ENCODE measurements at places on chromosomes 16 and 17.

DNA sequence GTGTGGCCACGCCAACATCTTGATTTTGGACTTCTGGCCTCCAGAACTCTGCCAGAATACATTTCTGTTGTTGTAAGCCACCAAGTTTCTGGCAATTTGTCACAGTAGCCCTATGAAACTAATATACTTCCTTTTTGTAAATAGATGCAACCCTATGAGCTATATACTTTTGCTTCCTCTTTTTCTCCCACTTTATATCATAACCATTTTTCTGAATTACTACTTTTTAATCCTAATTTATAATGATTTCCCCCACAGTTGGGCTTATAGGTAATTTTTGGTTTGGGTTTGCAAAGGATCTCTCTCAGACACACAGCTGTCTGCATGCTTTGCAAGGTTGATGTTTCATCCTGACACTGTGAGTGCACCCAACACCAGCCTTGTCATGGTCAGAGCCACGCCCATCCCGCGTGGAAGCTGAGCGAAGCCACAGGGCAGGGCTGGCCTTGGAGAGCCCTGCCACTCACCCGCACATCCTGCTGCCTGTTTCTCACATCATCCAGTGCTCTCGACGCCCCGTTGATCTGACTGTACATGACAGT, 5.8 kb downstream of the TRIM25 start:
- no peak for DNase-seq

DNA sequence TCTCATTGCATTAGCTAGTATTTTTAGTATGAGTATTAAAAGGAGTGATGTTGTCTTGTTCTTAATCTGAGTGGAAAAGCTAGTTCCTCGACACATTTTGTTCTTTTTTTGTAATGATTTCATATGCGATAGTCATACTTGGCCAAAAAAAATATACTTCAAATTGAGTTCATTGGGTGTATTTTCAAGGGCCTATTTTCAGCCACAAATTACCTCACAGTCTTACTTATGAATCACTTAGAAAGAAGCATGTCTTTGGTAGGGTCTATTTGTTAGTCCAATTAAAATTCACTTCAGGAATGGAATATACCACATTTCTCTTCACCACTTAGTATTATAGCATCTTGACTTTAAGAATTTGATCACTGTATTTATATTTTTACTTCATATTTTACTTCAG, 337.2 kb downstream of the CDH11 start:
- DNase-seq: no peak

GRCh38 chr16:84453061-84453752, 51.3 kb downstream of the MEAK7 start:
- DNase-seq: no peak

- DNase-seq: no peak
These were observed 4.0 kb downstream of the KRT40 start for GRCh38 chr17:40980117-40980516.

DNA sequence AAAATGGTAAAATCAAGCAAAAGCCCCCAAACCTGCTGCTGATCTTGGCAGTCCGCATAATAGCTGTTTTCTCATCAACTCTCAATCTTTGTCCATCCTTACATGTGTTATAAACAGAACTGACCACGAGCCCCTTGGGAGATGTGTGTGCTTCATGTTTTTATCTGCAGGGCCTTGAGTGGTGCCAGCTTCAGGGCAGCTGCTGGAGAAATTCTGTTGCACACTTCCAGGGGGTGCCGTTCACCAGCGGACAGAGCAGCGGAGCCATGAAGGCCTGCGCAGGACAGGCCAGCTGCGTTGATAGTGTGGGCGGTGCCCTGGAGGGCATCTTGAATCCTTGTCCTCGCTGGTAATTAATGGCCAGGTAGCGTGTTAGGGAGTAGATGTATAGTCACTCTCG, 20.1 kb downstream of the MPRIP start:
- no peak for DNase-seq

DNA sequence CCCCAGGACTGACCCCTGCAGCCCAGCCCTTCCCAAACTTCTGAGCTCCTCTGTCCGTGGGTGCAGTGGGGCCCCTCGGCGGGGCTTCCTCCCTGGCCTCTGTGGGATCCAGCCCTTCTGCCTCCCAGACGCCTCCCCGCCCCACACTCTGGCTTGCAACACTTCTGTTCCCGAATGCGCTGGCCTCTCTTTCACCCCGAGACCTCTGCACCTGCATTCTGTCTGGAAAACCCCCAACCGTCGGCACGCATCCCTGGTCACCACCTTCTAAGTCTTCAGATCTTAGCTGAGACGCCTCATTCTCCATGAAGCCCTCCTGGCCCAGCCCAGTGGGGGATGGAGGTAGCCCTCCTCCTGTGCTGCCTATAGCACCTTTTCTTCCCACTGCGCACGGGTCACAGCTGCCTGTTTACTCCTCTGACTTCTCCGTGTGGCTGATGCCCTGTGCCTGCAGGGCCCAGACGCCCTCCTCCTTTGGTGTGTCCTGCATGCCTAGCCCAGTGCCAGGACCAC, 26.4 kb downstream of the TMEM235 start:
- no peak for DNase-seq

DNA sequence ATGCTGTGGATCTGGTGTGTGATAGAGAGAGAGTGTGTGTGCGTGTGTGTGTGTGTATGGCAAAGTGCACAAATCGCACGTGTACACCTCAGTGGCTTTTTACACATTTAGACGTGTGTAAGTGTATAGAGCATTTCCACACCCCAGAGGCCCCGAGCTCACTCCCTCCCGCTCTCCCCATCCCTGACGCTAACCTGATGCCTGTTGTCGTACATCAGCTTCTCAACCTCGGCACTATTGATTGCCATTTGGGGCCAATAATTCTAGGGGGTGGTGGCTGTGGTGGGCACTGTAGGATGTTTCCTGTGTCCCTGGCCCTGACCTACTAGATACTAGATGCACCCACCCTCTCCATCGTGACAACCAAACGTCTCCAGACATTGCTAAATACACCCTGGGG, 30.4 kb upstream of the CRISPLD2 start:
- DNase-seq: no peak

- no peak for DNase-seq
These were observed 5.2 kb upstream of the GHDC start for GRCh38 chr17:42199416-42200011.

DNA sequence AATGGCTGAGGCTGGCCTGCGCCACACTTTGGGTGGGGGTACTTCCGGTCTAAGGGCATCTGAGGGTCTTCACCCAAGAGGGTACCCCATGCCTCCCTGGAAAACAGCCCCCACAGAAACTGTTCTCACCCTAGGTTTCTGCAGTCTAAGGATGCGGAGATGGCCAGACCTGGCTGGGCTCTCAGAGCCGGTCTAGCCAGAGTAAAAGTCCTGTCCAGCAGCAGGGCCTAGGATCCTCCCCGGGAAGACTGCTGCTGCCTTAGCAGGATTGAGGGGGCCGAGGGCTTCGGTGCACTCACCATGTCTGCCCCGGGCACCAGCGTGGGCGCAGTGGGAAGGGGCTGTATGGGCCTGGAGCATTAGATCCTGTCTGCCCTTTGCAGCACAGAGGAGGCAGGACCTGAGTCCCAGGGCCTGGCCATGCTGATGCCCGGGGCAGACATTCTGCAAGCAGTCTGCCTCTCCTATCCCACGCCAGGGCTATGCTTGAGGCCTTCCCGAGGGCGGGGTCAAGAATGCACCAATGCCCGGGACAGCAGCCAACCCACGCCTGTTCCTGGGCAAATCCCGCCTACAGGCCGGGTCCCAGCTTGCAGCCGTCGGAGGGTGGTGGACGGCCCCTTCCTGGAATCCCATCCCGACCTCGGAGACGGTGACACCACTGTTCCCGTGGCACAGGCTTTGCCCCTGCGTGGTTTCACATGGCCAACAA, 54.7 kb downstream of the CBFA2T3 start:
- DNase-seq: peak; percentile 85

DNA sequence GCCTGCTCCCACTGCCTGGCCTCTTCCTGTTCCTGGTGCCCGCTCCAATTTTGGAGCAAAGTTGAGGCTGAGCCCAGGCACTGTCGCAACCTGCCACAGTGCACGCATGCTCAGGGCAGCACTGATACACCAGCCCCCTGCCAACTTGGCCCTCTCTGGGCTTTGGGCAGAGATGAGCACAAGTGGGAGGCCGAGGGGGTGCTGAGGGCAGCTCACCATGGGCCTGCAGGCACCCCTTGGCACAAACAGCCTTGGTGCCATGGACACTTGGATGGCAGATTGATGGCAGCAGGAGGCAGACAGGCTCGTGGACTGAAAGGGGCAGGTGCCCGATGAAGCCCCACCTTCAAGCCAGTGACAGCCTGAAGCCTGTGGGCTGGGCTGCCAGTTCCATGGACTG, 42.9 kb downstream of the PIGL start:
- no peak for DNase-seq

GRCh38 chr17:29157310-29157709, 22.9 kb downstream of the MYO18A start:
- DNase-seq: no peak

DNA sequence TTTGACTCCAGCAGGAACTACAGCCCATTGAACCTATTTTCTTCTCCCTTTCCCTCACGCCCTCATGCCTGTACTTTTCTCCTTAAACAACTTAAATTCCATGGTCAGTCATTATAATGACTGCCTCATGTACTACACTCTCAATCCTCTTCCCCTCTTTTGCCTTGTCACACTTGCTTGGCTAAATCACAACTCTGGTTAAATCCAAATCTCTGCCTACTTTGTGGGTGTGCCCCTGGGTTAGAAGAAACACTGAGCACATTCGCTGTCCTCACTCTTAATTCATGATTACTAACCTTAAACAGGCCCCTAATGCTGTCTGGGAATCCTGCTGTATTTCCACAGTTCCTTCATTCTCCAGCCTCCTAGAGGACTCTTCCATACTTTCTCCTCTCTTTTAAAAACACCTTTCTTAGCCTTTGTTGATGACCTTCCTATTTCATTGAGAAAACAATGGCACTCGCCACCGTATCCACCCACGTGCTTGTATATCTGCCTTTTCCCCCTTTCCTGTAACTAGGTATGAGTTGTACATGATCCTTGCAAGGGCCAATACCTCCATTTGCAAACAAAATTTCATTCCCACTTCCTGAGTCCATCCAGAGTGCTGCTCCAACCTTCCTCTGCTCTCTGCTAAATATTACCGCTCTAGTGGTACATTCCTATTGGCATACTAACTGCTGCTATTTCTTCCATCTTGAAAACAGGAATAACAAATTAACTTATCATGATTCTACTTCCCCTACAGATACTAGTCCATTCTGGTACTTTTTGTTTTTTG, 28.9 kb downstream of the ZNRF1 start:
- DNase-seq: no peak

GRCh38 chr16:8855051-8855786, 13.6 kb downstream of the CARHSP1 start:
- no peak for DNase-seq

GRCh38 chr16:67437513-67437912, 6.6 kb downstream of the HSD11B2 start:
- DNase-seq: no peak

DNA sequence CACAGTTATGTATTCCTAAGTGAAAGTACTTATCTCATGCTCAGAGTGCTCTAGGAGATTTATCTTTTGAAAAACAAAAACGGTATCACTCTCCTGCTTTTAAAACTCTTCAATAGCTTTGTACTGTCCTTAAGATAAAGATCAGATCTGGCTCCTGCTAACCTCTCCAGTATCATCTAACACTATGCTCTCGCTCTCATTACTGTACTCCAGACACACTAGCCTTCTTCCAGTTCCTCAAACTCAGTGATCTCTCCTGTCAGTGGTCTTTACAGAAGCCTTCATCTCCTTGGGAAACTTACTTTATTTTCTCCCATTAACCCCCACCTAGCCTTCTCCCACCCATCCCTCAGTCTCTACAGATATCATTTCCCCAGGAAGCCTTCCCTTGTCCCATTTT, 10.1 kb downstream of the ULK2 start:
- no peak for DNase-seq

GRCh38 chr16:20829536-20829935, 23.2 kb downstream of the REXO5 start:
- DNase-seq: no peak

DNA sequence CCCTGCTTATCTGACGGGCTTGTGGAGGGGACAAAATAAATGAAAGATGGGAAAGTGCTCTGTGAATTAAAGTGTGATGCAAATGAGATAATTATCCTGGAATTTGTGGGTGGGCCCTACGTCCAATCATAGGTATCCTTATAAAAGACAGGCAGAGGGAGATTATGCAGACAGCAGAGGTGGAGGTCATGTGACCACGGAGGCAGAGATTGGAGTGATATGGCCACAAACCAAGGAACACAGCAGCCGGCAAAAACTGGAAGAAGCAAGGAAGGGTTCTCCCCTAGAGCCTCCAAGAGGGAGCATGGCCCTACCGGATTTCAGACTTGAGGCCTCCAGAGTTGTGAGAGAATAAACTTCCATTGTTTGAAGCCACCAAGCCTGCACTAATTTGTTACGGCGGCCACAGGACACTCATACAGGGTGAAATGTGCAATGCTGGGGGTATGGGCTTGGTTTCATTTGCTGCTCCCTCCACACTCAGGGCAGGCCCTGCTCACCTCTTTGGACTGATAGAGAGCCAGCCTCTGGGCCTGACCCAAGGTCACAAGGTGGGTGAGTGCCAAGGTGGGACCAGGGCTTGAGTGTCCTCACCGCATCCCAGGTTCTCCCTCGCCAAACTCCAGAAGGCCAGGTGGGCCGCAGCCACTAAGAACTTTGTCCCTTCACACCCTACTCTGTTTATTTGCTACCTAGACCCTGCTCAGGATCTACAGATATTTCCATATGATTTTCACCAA, 149.6 kb upstream of the TNRC6C start:
- no peak for DNase-seq

- DNase-seq: no peak
These were observed 5.4 kb downstream of the BANP start for GRCh38 chr16:87956365-87957231.

- no peak for DNase-seq
These were observed 19.1 kb upstream of the COPRS start for GRCh38 chr17:31877911-31878702.

DNA sequence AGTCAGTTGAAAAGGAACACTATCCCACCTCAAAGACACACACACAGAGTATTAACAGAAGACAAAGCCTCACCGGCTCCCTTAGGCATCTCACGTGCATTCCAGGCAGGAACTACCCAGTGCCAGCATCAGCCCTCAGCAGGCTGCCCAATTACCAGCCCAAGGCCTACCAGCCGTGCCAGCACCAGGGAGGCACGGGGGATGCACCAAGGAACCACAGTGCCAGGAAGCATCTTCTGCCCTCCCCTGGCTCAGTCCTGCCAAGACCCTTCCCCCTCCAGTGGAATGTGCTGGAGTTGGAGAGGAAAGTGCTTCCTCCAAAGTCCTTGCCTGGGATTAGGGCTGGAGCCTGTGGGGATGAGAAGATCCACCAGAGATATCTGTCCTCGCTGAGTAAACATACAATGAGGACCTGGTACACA, 11.0 kb upstream of the KRT19 start:
- no peak for DNase-seq

- peak; percentile 83 for DNase-seq
These were observed 23.4 kb upstream of the SREBF1 start for GRCh38 chr17:17859909-17860765.

- DNase-seq: no peak
These were observed 5.0 kb downstream of the LSM12 start for GRCh38 chr17:44061446-44061845.

GRCh38 chr17:58233543-58233942, 4.8 kb upstream of the LPO start:
- DNase-seq: no peak

Data from urothelium cell line (cell line).